ENCODE measurements at places on chromosomes 12 and 14.

DNA sequence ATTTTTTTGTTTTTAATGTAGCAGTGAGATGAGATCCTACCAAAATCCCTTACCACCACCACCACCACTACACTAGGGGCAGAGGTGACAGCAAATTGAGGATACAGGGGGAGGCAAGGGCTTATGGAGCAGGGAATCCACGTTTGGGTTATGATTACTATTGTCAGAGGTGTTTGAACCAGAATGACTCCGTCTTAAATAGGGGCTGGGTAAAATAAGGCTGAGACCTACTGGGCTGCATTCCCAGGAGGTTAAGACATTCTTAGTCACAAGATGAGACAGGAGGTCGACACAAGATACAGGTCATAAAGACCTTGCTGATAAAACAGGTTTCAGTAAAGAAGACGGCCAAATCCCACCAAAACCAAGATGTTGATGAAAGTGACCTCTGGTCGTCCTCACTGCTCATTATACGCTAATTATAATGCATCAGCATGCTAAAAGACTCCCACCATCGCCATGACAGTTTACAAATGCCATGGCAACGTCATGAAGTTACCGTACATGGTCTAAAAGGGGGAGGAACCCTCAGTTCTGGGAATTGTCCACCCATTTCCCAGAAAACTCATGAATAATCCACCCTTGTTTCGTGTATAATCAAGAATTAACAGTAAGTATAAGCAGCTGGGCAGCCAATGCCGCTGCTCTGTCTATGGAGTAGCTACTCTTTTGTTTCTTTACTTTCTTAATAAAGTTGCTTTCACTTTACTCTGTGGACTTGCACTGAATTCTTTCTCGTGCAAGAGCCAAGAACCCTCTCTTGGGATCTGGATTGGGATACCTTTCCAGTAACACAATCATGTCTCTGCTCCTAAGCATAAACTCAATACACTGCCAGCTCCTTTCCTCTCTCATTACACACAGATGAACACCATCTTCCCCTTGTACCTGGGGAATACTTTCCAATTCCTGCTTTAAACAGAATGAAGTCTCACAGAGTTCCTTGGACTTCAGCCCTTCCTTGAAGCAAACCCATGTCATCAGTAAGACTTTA is 16.7 kb upstream of the CRY1 start:
- no peak for DNase-seq

DNA sequence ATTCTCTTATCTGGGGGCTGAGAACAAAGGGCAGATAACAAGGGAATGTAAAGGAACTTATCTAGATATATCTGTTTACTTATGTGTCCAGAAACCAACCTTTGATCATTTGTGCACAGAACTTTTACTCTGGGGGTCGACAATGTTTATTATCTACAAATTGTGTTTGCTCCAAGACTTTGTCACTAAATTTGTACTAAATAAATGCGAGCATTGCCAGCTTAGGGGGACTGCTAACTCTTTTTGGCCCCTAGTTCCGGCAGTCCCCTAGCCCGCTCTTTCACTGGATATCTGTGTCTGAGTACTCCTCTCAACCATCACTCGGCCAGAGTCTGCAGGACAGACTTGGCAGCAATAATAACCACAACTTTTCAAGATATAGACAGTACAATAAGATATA is 88.2 kb downstream of the FSCB start:
- no peak for DNase-seq

DNA sequence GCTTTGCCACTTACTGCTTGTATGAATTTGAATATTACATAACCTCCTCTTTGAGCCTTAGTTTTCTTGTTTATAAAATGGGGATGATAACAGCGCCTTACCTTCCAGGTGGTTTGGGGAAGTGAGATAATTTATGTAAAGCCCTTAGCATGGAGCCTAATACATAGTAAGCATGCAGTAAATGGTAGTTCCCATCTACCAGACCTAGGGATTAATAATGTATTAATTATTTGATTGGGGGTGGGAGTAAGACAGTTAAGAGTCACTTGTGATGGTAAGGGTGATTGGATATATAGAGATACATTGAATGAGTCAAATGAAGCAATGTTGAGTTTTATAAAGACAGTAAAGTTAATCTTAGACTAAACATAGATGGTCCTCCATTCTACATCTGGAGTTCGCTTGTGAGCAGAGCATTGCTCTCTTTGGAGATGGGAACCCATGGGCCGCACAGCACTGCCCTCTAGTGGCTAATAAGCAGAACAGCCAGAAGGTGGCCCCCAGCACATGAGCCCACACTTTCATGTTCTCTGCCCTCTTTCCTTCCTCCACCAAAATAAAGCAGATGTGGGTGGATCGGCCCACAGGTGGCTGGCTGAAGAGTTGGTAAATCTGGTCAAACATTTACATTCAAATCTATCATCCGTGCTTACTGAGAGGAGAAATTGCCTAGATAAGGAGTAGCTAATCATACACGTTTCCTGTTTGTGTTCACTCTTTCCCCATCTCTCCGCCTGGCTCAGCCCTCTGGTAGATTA is 26.5 kb upstream of the TAMALIN start:
- DNase-seq: peak; percentile 73

DNA sequence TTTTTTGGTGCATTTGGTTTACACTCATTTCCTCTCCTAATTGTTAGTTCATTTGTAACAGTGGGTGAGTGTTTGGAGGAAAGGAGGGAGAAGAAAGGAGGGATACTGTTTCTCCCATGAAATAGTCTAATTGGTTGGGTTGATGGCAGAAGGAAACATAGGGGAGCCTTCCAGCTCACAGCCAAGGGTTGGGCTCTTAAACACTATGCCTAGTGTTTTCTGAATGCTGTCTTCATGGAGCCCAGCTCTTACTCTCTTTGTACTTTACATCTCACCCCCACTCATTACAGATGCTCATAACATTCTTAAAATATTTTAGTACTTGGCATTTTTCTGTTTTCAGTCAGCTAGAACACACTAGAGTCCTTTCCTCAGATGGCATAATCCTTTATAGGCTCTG is 38.2 kb downstream of the BAZ2A start:
- DNase-seq: no peak

GRCh38 chr14:68910540-68910939 is 68.6 kb downstream of the ACTN1 start:
- no peak for DNase-seq

GRCh38 chr14:102538602-102539543 is 29.3 kb upstream of the ANKRD9 start:
- DNase-seq: no peak

GRCh38 chr14:77006132-77006531 is 22.4 kb downstream of the IRF2BPL start:
- DNase-seq: no peak

- no peak for DNase-seq
Measured at GRCh38 chr12:111245701-111246476, 123.0 kb downstream of the PHETA1 start.

- no peak for DNase-seq
Measured at GRCh38 chr12:89710873-89711750, 2.5 kb upstream of the ATP2B1 start.

DNA sequence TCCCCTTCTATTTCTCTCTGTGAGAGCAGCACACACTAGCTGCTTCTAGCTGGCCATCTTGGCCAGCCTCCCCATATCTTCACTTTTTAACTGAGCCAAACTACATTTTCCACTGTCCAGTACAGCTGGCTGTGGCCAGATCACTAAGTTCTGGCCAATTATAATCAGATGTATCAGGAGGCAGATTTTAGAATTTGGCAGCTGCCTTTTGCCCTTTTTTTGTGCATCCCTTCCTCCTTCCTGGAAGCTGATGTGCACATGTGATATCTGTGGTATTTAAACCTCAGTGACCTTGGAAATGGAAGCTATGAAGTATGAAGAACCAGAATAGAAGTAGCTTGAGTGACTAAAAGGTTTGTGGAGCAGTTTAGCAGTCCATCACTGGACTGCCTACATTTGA is 49.8 kb upstream of the ANO6 start:
- no peak for DNase-seq

- DNase-seq: no peak
Measured at GRCh38 chr12:85484387-85484786, 204.4 kb downstream of the ALX1 start.

DNA sequence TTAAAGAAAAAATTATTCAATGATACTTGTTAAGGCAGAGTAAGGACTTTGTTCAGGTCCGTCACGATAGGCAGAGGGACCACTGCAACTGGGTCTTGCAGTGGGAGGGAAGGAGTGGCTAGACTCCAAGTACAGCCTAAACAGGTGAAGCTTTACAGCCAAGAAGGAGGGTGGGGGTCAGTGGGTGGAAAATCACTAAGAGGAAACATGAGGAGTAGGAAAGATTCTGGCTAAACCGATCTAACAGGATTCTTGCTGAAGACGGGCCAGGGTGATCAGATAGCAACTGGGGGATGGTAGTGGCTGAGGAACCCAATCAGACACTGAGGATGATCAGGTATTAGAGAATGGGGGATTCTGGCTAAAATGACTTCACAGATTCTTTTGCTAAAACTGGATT is 100.2 kb downstream of the TTC7B start:
- DNase-seq: no peak

GRCh38 chr14:55054098-55054497 is 2.7 kb downstream of the MAPK1IP1L start:
- no peak for DNase-seq

GRCh38 chr14:33742166-33742565 is 208.7 kb downstream of the EGLN3 start:
- DNase-seq: no peak

DNA sequence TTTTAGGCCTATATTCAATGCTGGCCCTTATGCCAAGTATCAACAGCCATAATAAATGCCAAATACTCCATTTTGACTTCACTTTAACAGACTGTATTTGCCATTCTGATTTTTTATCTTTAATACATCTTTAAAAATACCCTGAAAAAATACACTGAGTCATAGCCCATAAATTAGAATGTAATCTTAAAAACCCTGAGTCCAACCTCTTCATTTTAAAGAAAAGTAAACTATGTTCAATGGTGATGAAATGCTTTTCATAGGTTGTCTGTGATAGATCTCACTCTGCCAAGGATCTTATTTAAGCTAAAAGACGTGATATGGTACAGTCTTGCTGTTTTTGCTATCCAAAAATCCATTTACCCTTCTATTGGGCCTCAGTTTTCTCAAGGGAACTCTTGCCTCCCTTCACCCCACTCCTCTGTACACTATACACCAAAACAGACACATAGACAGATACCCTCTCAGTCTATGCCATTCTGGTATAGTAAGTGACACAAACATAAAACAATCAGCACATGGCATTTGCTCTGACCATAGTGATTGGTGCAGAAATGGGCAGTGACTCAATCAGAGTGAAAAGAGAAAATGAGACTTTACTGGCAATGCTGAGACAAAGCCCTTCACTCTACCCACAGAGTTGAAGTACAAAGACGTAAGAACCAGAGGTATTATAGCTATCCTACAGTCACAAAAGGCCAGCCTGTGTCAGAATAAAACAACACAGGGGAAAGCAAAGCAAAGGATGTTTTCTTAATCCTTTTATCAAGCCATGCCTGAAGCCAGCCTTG is 49.1 kb downstream of the BTG1 start:
- DNase-seq: no peak

DNA sequence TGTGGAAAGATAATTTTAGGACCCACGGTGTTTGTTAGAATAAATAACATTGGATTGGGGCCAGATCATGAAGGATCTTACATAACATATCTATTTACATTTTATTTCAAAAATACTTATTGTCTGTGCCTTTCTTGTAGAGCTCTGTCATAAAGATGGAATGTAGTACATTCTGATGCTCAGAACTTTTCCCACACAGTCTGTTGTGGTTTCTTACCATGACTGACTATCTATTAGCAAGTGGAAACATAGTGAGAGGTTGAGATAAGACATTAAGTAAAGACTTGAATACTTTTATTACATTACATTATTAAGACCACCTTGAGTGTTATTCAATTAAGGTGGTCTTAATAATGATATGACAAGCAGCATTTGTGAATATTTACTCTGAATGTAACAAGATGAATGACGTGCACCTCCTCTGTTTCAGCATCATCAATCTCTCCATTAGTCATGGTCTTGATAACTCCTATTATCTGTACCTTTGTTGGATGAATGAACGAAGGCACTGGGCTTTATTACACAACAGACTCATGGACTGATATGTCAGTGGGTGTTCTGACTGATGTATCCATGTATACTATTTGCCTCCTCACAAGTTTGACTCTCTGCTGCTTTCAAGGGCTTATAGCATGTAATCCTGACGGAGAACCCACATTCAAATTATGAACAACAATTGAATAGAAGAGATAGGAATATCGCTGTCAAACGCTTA is 883.0 kb upstream of the FLRT2 start:
- no peak for DNase-seq

DNA sequence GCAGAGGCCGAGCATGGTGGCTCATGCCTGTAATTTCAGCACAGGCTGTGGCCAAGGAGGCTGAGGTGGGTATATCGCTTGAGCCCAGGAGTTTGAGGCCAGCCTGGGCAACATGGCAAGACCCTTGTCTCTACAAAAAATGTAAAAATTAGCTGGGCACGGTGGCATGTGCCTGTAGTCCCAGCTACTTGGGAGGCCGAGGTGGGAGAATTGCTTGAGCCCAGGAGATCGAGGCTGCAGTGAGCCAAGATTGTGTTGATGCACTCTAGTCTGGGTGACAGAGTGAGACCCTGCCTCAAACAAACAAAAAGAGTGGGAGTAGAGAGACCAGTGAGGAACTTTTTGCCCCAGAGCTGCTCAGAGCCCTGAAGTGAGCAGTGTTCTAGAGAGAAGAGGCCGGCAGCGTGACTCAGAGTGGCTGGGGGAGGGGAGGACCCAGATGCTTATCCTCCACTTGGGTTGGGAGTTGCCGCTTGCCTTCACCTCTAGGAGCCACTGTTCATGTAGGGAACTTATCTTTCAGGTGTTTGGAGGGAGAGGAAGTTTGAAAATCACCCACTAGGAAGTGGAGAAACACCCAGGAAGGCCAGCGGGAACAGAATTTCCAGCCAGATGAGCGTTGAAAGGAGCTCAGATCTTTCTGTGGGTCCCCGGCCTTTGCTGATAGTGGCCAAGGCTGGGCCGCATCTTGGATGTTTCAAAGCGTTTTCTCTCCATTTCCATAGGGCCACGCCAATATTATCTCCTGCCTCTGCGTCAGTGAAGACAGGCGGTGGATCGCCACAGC is 15.3 kb downstream of the CFAP251 start:
- no peak for DNase-seq

- DNase-seq: no peak
Measured at GRCh38 chr14:59755409-59756135, 115.0 kb downstream of the RTN1 start.

GRCh38 chr12:43210485-43211192 is 341.4 kb downstream of the ADAMTS20 start:
- no peak for DNase-seq

GRCh38 chr14:61553730-61554641 is 141.3 kb upstream of the HIF1A start:
- no peak for DNase-seq

- DNase-seq: no peak
Measured at GRCh38 chr12:107549651-107550480, 135.7 kb upstream of the PWP1 start.

- no peak for DNase-seq
Measured at GRCh38 chr12:58316926-58317325, 375.6 kb downstream of the ATP23 start.
